ENCODE measurements at places on chromosomes 12 and 14.

GRCh38 chr14:95048771-95049312 lies 108.5 kb downstream of the DICER1 start:
- DNase-seq: no peak

GRCh38 chr14:91985008-91985407 lies 37.5 kb upstream of the FBLN5 start:
- no peak for DNase-seq

DNA sequence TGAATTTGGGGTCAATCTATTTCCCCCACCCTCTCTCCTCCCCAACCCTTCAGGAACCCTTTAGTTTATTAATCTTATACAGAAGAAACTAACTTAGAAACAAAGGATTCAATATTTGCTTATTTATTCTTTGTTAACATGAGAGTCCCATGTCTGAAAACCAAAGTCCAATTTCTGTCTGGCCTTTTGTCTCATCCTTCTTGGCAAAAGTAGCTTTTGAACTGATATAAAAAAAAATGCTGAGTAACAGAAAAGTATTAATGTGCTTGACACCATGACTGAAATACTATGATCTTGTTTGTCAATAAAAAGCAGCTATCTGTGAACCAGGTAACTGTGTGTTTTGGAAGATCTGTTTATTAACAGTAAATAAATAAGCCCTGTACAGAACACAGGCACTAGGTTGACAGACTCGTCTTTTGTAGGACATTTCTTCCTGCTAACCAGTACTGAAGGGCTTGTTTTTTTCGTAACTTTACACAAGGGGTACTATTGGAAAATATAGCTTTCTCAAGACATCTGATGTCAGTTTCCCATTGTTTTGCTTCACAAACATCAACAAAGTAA lies 10.8 kb downstream of the PIGH start:
- DNase-seq: no peak

DNA sequence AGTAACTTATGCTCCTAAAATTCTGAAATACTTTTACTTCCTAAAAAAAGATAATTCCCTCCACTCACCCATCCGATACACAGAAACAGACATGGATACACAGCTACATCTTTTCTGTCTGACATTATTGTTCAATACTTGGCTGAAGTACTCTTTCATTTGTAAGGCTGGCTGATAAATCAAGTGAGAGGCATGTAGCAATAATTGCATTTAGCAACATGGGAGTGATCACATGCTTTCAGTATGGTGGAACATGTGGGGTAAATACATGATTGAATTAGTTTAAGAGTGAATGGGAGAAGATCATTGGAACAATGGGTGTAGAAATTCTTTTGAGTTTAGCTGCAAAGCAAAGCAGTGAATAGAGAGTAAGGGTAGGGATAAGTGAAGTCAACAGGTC lies 25.6 kb downstream of the PTPRQ start:
- no peak for DNase-seq

- no peak for DNase-seq
Observed at GRCh38 chr12:24441458-24441857, 492.0 kb upstream of the SOX5 start.

DNA sequence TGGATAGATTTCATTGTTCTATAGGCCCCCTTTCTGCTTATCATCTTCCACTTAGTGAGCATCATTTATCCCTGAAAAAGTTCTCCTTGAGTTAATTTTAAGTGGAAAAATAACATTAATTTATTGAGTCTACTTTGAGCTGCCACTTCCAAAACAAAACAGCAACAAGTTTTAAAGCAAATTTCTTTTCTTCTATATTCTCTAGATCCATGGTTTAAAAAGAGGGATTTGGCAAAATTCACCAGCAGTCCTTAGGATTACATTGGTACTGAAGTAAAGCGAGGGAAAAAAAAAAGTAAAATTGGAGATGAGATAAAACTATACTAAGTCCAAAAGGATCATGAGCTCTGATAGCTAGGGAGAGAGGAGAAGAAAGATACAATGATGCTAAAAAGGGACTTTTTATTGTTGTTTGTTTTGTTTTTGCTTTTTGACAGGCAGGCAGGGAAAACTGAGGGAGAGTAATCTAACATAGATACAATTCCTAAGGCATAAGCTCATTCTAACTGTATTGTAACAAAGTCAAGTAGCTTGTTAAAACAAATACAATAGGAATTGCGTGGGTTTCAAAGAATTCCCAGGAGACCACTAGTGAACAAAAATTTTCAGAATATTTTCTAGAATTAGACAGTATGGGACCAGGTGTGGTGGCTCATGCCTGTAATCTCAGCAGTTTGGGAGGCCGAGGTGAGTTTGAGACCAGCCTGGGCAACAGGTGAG lies 19.2 kb upstream of the PLEKHA5 start:
- no peak for DNase-seq

Data from stimulated activated CD8-positive, alpha-beta memory T cell treated with anti-CD3 and anti-CD28 coated beads, Interleukin-4, amount 100 ng/mL, for 48 hours (primary cell).